ENCODE measurements at places on chromosomes 12 and 14.
A peak's percentile ranks its signal among the peaks of the same experiment; 100 is the strongest.

GRCh38 chr12:4270831-4271716 lies 2.5 kb upstream of the CCND2 start:
- DNase-seq: peak; percentile 23

GRCh38 chr12:57157588-57158173 lies 10.3 kb upstream of the LRP1-AS start:
- no peak for DNase-seq

DNA sequence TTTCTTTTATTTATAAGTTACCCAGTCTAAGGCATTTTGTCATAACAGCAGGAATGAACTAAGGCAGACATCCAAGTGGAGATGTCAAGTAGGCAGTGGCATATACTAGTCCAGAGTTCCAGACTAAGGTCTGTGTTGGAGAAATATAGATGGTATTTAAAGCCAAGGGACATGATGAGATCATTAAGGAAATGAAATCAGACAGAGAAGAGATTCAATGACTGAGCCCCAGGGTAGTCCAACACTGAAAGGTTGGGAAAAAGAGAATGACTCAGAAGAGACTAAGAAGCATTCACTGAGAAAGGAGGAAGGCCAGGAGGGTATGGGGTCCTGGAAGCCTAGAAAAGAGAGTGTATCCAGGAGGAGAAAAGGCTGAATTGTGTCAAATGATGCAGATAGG lies 442.2 kb upstream of the CCDC196 start:
- peak; percentile 63 for DNase-seq

GRCh38 chr14:64400829-64401459 lies 12.8 kb downstream of the MTHFD1 start:
- peak; percentile 16 for DNase-seq

GRCh38 chr12:27733052-27733656 lies 22.5 kb downstream of the MRPS35 start:
- peak; percentile 66 for DNase-seq

DNA sequence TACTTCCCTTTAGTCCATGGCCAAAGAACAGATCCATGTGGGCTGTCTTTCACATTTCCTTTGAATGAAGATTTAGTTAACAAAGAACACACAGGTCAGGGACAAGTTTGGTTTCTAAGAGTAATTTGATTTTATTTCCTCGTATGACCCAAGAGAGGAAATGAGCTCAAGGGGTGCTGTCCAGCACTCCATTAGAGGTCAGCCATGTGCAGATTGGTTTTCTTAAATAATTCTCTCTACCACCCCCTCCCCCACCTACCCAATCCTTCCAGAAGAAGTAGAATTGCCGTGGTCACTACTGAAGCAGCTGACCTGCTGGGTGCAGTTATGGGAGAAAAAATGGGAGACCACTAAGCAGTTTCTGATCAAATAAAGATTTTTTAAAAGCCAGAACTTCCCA lies 13.9 kb upstream of the OAS1 start:
- no peak for DNase-seq
